Activated CD4-positive, alpha-beta T cell treated with anti-CD3 and anti-CD28 coated beads for 24 hours (primary cell): ENCODE measurements at places on chromosomes 12 and 14.

DNA sequence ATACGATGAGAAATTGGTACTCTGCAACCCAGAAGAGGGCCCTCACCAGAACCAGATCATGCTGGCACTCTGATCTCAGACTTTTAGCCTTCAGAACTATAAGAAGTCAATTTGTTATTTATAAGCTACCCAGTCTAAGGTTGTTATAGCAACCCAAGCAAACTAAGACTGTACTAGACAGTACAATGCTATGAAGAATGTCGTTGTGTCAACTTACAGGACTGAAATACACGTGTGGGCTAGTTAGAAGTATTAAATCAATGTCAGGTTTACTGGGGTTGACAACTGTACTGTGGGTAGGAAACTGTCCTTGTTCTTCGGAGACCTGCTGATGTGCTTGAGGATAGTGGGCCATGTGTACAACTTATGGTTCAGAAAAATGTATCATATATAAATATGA is 19.7 kb downstream of the DUSP16 start:
- no peak for DNase-seq

DNA sequence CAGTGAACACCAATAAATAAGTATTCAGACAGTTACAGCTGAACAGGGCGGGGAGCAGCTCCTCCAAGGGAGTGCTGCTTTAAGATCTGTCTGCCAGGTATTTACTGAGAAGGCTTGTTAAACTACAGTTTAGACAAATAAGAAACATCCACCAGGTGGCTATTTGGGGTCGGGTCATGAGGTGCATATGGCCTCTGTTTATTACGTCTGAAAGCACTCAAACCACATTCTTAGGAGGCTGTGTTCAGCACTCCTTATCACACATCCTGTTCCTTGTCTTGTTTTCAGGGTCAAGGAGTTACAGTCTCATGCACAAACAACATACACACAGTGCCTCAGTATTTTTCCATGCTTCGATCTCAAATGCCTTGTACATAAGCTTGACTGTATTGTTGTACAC is 78.8 kb downstream of the KCNMB4 start:
- DNase-seq = no peak

GRCh38 chr12:53097564-53098353 is at the start of gene IGFBP6:
Gene IGFBP6 (plus strand): TSS chr12:53097667. CDS start chr12:53097718, 51 bp downstream.
- no peak for DNase-seq

DNA sequence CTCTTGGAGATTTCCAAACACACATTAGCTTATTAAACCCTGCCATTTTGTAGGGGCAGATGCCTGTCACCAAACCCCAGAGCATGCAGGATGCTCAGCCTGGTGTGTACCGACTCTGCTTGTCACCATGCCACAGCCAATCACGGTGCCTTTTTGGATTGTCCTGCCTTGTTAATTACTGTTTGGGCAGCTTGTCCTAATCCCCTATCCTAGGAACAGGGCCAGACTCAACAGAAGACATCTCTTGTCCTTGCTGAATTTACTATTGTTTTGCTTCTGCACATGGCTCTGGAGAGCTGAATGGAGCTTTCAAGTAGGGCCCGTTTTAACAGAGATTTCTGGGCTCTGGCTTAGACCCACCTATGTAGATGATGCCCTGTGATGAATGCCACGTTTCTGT is 388.5 kb downstream of the AACS start:
- DNase-seq = no peak

GRCh38 chr12:9669019-9669326 is 540 bp upstream of the CLEC2D start:
- no peak for DNase-seq
